ENCODE measurements at places on chromosomes 6 and 20.

DNA sequence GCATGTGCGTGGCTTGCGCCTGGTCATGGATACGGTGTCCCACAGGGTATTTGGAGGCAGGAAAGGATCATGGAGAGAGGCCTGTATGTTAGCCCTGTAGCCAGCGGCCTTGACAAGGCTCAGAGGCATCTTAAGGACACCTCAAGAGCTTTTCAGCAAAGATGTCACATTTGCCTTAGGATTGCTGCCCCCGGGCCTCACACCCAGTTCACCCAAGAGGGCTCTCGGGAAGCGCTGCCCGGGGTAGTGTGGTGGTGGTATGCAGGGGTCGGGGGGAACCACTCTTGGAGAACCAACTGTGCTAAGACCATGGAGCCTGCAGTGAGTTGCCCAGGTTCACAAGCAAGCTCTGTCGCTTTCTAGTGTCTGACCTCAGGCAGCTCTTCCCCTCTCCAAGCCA lies 36.9 kb upstream of the VSTM2L start:
- DNase-seq = no peak

DNA sequence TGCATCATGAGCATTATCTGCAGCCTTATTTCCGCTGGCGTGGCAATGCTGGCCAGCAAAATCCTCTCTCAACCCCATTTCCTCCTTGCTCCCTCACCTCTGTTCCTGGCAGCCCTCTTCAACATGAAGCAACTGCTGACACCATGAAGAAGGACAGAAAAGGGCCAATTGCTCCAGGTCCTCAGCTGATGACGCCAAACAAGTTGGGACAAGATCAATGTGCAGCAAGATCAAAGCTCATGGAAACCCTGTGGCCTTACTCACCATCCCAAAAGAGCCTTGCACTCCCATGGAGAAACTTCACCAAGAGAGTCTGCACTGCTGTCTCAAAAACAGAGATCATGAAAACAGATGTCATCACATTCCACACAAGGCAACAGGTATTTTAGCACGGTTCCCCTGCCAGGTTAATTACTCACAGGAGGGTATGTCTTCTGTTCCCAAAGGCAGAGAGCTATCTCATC lies 7.4 kb downstream of the GFOD1 start:
- DNase-seq = no peak

- no peak for DNase-seq
Measured at GRCh38 chr6:139757784-139758183, 383.3 kb upstream of the CITED2 start.

DNA sequence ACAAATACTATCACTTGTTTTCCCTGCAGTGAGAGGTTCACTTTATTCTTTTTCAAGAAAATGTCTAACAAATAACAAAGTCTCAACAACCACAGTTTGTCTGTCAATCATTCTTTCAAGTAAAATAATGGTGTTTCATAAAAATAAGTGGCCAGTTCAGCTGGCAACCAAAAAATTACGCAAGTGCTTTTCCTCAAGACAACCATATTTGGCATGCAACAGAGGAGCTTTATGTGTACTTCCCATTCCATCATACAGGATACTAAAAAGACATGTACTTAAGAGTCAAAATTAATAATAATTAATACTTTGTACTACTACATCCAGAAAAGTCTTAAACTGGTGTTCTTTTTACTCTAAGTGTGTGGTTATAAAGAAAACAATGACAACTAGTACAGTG lies 34.6 kb downstream of the ATG5 start:
- no peak for DNase-seq

DNA sequence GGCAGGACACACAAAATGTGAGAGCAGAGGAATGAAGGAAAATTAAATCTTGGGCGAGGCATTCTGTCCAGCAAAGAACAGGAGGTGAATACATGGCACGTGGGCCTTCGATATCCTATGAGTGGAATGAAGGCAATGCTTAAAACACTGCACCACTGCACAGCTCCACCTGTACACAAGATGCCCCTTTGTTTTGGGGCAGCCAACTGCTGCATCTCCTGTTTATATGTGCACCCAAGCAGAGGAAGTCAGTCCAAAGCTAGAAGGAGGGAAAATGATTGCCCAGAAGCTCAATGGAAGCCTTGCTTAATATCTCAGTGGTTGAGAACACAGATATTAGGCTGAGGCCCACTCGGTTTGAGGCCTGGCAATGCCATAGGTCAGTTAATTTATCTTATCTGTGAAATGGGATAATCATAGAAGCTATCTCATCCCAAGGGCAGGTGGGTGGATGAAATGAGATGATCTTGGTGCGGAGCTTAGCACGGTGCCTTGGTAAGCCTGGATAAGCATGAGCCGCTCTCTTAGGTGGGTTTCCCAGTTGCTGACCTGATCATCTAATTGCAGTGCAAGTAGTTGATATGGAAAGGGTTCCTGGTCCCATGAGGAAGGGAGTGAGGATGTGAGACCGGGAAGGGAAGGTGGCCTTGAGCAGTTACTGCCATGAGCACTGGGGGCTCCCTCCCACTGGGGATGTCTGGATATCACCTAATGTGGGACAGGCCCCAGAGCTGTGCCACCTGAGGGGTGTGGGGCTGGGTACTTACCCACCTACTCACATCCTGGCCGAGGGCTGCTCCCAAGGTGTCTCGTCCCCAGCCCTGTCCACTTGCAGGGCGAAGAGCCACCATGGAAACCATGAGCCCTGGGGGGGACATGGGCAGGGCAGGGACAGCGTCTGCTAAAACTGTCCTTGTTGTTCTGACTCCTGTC lies 9.9 kb downstream of the BANF2 start:
- DNase-seq = no peak

- DNase-seq = no peak
Measured at GRCh38 chr6:106547601-106548453, 81.5 kb downstream of the RTN4IP1 start.

DNA sequence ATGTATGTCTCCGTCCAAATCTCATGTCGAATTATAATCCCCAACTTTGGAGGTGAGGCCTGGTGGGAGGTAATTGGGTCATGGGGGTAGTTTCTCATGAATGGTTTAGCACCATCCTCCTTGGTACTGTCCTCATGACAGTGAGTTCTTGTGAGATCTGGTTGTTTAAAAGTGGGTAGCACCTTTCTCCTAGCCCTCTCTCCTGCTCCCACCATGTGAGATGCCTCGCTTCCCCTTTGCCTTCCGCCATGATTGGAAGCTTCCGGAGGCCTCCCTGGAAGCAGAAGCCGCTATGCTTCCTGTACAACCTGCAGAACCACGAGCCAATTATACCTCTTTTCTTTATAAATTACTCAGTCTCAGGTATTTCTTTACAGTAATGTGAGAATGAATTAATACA lies 123.1 kb downstream of the FYN start:
- no peak for DNase-seq

- DNase-seq = no peak
Measured at GRCh38 chr6:44042989-44043478, 84.2 kb downstream of the MRPL14 start.

DNA sequence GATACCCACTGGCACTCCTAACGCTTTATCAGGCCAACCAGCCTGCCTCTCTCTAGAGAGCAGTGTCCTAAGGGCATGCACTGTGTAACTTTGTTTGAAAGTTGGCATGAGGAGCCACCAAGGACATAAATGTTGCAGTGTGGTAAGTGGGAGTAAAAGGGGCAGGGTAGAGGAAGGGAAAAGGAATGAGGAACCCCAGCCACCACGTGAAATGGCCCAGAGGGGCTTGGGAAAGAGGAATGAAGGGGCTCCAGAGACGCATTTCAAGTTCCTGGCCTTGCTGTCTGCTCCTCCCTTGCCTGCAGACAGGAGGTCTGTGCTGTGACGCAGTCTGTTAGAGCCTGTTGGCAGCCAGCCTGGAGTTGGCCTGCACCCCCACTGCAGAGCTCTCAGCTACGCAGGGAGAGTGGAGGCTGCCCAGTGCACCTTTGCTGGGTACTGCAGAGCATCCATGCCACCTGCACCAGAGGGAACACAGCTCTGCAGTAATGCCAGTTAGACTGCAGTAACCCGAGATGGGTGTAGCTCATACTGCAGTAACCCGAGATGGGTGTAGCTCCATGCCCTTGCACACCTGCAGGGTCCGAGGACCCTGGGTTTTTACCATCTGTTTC lies 86.8 kb upstream of the SNAP25 start:
- DNase-seq = no peak

DNA sequence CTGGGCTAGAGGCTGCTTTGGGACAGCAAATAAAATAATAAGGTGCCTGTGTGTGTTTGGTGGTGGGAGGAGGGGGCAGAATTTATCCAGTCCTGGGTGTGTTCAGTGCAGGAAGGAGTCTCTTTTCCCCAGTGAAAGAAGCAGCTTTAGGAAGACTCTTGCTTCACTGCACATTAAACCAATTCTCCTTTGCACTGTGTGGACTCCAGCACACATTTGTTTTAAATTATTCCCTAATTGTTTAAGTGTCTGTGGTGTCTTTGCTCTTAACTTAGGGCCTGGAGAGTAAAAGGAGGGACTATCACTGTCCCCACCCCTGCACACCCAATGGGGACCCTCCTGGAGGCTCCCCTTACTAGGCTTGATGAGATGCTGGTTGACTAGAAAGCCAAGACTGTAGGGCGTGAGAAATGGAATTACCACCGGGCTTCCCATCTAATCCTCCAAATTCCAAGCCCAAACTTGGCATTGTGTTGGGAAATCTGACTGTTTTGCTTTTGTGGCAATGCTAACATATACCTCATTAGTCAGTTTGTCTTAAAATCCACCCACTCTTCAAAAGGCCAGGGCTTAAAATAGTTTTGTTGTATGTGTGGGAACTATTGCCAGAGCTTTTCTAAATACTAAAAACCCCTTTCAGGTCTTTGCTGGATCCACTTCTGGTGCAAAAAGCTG lies 13.5 kb upstream of the DAAM2 start:
- no peak for DNase-seq

GRCh38 chr20:34622821-34623451 lies 54.0 kb downstream of the PIGU start:
- no peak for DNase-seq

DNA sequence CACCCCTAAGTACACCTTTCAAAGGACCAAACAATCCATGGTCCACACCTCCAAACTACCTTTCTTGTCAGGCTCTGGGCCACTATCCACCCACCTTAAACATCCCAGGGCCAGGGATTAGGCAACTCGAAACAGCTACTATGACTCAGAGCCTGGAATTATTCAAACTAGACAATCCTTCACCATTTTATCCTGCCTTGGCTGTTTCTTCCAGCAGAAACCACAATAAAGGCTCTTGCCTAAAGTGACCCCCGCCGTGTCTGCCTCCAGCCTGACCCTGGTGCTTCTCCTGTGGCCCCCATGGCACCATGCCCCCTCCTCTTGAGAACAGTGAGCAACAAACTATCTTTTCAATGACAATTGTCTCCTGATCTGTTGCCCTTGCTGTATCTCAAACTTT lies 195.5 kb downstream of the EPM2A start:
- no peak for DNase-seq

DNA sequence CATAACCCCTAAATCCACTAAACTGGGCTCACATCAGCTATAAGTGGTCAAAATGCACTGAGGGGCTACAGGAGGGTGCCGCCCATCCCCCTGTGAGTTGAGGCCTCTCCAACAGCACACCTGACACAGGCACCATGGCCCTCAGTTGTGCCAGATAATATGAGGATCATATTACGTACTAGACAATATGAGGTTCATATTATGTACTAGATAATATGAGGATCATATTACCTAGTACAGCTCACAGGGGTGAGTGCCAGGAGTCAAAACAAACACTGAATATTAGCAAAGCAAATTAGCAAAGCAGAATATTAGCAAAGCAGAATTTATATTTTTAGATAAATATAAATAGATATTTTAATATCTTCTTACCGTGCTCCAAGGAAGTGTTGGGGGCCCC lies 35.3 kb downstream of the CD24 start:
- no peak for DNase-seq

Measured in HS-5 (cell line).